Kidney (tissue), 22 donors: ENCODE measurements at places on chromosomes 5 and 9.

- DNase-seq: no peak
These were observed 145.3 kb downstream of the PLK2 start for GRCh38 chr5:58314356-58315210.

GRCh38 chr9:79395228-79395627 lies 176.5 kb upstream of the TLE4 start:
- no peak for DNase-seq

DNA sequence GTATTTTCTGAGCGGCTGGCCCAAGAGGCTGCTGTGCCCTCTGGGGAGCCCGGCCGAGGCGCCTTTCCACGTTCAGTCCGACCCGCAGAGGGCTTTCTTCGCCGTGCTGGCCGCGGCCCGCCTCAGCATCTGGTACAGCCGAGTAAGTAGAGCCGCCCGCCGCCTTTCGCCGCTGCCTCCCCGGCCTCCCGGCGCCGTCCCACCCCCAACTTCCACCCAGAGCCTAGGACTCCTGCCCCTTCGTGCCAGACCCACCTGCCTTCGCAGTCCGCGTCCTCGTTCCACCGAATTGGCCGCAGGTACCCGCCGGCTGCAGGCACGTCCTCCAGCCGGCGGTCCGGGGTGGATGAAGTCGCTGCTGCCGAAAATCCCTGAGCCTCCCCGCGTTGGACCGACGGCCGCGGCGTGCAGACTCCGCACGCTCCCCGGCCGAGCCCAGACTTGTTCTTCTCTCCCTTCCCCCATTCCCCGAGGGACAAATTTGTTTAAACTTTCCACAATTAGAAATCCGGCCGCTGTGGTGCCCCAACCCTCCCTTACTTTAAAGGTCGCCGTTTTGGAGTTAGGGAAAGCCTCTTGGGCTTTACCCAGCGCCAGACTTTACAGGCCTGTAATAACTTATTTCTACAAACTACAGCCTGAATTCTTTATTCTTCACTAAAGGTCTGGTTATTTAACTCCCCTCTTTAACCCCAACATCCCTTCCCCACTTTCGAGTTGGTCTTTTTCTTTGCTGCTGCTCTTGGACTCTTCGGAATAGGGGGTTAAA lies 589 bp downstream of the RIC1 start:
- peak; percentile 72 for DNase-seq

DNA sequence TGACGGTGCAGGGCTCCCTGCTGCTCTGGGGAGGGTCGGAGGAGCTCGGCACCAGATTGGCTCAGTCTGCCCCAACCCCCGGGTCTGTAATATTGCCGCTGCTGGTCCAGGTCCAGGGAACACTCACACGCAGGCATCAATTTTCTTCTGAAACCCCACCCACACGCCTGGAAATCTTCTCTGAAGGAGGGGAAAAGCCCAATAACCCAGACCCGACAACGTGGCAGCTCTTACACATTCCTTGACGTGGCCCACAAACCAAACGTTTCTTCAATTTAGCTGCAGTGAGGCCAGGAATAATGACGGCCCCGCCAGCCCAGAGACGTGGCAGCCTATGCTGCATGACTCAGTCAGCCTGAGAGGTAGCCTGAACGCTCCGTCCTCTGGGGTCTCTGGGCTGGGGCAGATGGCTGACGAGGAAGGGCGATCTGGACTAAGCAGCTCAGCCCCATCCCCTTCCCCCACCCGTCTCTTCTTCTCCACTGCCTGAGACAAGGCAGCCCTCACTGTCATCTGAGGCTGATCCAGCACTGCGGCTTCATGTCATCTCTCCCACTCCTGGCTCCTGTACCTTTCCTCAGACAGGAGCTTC lies 9.9 kb upstream of the SPARC start:
- peak; percentile 75 for DNase-seq

DNA sequence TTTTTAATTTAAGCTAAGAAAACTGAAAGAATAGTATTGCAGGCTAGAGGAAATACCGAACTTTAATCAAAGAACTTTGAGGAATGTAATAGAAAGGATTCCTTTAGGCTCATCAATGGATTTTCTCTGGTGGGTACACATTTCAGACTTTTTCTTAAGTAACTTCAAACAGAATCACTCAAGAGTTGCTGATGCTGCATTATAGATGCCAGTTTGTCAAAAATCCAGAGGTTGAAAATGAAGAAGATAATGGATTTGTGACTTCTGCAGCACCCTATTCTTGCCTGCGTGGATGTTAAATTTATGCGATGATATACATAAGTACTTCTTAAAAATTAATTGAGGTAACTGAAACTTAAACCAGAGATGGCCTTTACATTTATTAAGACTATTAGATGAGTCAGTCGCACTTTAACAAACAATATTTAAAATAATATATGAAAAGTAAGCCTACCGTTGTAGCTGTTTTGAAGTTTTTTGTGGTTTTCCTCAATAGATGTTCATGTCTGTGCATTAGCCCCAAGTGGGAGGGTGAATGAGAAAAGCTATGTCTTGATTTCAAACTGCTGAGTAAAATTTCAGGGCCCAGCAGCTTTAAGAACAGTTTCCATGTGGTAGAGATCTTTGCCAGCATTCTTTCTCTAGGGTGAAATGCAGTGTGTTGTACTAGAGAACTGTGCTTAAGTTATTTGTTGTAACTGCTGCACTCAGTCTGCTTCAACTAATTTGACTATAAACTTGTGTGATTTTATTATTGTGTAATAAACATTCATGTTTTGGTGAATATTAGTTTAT lies at the start of gene OGN:
Gene OGN (minus strand): TSS at position 537 of the 795 bp plus-strand sequence. CDS start 1,171 bp downstream, outside the sequence.
- no peak for DNase-seq

GRCh38 chr5:149915392-149916260 lies 29.0 kb downstream of the PDE6A start:
- DNase-seq: no peak

GRCh38 chr5:61732369-61732768 lies 400.3 kb downstream of the ZSWIM6 start:
- DNase-seq: no peak

DNA sequence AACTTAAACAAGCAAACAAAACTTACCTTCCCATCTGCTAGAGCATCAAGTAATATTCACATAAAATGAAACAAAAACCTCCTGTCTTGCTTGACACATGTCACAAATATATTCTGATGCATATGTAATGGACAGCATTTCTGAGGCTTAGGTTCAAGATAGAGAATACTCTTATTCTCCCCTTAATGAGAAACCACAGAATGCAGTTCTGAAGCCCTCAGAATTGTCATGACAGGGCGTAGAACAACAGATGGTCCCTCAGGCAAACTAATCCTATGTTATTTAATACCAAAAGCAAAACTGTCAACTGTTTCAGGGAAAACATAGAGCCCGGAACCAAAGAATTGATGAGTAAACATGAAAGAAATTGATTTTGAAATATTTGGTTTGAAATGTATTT lies 229.9 kb upstream of the RIOK2 start:
- DNase-seq: no peak

DNA sequence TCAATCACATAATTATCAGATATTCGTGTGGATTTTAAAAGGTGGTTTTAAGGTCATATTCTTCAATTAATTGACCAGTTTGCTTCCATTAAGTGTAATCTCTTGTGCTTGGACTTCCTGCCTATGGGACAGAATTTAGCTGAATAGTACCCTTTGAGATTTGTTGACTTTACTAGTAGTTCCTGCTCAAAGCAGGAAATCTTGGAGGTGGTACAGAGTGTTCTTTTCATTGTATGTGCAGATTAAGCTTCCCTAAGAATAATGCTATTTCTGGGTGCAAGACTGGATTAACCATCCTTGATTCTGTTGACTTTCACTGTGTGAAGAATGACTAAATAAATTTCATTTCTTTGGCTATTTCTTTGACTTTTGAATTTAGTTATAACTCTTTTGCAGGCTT lies 45.4 kb upstream of the ELL2 start:
- no peak for DNase-seq

DNA sequence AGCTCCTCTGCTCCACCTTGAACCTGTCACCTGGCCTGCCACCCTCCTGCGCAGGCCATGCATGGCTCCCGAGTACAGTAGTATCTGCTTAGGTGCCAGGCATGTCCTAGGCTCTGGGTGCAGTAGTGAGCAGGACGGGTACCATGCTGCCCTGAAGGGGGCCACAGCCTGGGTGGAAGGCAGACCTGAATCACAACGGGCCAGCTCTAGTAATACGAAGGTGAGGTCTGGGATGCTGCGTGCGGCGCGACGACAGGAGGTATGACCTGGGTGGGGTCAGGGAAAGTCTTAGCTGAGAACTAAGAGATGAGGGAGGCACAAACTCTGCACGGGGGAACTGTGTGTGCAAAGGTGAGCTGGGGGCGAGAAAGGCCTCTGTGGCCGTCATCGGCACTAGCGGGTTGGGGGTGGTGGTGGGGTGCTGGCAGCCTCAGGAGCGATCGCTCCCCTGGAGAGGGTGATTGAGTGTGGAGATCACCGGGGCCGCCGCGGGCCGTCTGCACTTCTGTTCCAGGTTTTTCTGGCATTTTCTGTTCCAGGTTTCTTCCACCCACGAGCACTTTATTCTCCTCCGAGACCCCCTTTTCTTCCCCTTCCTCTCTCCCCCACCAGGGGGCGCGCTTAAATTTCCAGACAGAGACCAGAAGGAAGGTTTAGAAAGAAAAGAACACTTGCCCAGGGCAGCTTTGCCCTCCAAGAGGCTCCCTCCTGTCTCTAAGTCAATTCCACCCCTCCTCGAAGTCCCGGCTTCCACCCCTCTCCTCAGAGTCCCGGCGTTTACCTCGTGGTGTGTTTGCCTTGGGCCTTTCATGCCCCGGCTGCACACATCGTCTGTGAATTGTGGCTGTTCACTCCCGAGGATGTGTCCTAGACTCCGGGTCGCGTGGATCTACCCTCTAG lies 15.1 kb downstream of the PDLIM4 start:
- DNase-seq: peak; percentile 87

- DNase-seq: no peak
These were observed 11.9 kb downstream of the GRIN1 start for GRCh38 chr9:137150617-137151457.

- peak; percentile 35 for DNase-seq
These were observed 12.7 kb upstream of the PLEKHG4B start for GRCh38 chr5:79263-79662.

DNA sequence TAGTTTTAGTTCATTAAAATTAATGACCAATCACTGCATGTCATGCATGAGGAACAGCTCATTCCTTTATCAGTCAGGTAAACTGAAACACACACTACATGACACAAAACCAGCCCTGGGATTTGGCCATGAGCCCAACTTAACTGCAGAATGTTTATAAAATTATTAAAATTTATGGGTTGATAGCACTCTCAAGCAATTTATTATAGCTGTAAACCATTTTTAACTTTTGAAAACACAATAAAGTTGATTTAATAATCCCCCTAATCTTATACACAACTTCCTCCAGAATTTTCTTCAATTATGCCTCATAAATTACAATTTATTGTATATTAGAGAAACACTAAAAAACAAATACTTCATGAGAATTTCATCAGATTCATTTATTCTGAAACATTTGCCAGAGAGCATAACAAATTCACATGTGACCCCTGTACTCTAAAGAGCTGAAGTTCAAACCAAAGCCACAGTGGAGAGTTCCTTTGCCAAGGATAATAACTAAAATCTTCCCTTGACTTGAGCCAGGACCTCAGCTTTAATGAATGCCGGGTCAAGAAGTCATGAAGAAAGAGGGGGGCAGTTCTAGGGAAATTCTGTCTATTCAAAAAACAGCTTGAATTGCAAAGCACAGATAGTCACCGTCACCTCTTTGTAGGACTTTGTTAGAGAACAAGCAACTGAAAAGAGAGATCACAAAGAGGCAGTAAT lies 763.7 kb upstream of the GRAMD2B start:
- peak; percentile 32 for DNase-seq

DNA sequence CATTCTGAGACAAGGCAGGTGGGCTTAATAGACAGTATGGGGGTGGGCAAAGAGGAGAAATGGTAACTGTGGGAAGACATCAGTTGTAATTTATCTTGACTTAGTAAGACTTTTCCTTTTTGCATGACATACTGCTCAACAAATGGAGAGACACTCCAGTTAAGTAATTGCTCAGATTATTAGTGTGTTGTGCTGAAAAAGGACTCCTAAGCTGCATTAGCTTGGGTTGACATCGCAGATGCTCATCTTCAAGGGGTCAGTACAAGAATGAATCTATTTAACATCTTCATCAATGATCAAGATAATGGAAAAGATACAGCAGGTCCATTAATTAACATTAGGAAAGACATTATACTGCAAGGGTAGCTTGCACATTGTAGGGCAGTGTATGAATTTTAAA lies 181.1 kb upstream of the ELAVL2 start:
- DNase-seq: no peak

- no peak for DNase-seq
These were observed 63.8 kb downstream of the GHR start for GRCh38 chr5:42487077-42487476.

- DNase-seq: no peak
These were observed 129.6 kb downstream of the PIK3R1 start for GRCh38 chr5:68345171-68345570.

DNA sequence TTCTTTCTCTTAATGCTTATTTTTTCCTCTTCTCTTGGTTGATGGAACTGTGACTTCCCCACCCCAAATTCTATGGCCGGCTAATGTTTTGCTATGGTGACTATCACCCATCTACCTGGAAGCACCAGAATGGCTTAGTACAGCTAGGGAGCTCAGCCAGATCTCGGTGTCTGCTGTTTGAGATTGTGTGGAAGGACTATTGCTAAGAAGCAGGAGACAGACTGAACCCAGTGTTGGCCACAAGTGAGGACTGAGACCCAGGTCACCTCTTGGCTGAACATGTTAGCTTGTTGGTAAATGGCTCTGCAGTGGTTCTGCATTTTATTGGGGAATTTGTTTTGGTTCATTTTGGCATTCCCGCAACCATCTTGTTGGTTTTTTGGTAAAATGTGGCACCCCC lies 2.7 kb downstream of the PRRC2B start:
- DNase-seq: no peak

GRCh38 chr5:10588109-10588775 lies 24.4 kb downstream of the ANKRD33B start:
- DNase-seq: no peak
